Central memory CD4-positive, alpha-beta T cell (primary cell): ENCODE measurements at places on chromosomes 13 and 19.

DNA sequence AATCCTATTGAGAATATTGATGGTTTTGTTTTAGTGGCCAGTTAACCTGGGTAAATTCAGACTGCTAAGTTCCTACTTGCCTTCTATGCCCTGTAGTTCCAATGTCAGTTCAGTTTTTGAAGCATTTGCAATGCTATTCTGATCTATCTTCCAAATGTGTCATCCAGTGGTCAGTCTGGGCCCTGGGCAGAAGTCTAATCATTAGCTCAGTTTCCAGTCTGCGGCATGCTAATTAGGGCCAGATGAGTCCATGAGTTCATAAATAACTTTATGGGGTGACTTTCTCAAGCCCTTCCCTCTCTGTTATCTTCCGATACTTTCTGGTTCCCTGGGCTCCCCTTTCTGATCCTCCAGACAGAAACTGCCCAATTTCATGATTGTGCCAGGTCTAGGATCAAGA lies 32.7 kb downstream of the FAM187B start:
- no peak for DNase-seq

- no peak for DNase-seq
Observed at GRCh38 chr13:42396901-42397655, 125.1 kb downstream of the AKAP11 start.

- DNase-seq = no peak
Observed at GRCh38 chr13:89748716-89749115, 1598.8 kb upstream of the MIR17HG start.

- peak; percentile 66 for DNase-seq
Observed at GRCh38 chr19:54164369-54165068, 5.0 kb upstream of the LENG1 start.

DNA sequence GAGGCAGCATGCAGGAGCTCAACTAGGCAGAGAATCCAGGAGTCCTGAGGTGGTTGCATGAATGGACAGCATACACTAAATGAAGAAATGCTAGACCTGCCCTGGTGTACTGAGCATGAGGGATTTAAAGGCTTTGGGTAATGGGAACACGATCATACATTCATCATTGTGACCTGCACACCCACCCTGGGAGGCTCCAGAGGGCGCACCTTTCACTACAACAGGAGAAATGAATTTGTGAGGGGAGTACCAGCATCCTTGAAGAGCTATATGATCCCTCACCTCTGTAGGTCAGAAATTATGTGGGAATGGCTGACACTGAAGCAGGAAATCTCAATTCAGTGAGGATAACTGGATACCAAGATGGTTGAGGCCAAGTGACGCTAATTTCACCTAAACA lies 8.9 kb downstream of the KLK2 start:
- no peak for DNase-seq

DNA sequence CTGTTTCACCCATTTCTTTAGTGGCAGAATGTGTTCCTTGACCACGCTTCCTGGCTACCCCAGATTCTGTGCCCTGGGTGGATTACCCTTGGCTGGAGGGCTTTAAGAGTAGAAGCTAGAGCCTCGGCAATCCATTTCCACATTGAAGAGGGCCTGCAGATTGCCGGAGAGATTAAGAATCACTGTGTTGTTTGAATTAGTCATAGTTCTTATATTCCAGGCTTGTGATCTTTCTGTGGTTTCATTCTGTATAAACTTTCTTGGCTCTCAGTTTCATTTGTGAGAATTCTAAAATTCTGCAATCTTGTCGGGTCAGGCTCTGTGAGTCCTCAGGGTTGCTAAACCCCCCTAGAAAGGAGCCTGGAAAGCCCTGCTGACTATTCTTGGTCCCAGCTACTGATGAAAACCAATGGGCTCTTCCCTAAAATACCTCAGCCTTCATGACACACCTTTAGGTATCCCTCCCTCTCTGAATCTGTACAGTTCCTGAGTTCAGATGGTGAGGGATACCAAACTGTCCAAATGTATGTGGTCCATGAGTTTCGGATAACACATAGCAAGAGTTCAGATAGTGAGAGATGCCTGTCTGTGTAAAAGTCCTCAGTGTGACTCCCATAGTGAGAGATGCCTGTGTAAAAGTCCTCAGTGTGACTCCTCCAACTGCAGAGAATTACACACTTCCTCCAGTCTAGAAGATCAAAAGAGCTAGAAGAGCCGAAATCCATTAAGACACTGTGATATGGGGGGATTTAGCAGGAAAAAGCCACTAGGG lies 4.3 kb downstream of the PHF11 start:
- DNase-seq = no peak

GRCh38 chr13:44974056-44974793 lies 15.0 kb downstream of the NUFIP1 start:
- DNase-seq = no peak

- DNase-seq = no peak
Observed at GRCh38 chr19:47661611-47662010, 51.6 kb upstream of the EHD2 start.

- DNase-seq = no peak
Observed at GRCh38 chr19:7718668-7719067, 13.2 kb downstream of the CLEC4G start.

DNA sequence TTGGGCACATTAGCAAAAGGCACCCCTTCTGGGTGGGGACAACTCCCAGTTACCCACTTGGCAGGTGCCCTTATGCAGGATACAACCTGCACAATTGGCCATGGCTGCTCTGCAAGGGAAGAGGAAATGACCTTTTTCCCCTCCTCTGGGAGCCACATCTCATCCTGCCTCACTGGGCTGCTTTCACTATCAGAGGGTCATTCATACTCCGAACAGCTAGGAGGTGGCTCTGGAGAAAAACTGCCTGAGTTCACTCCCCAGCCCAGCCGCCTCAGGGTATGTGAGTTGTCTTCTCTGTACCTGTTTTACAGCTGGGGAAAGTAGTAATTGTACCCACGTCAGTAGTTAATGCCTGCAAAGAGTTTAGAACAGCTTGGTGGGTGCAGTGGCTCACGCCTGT lies 7.1 kb upstream of the ACTN4 start:
- no peak for DNase-seq

GRCh38 chr13:98796798-98797197 lies 44.3 kb upstream of the SLC15A1 start:
- no peak for DNase-seq

GRCh38 chr19:17125062-17125727 lies 49.6 kb downstream of the MYO9B start:
- DNase-seq = peak; percentile 77

GRCh38 chr19:46967578-46968032 lies 52.0 kb upstream of the NPAS1 start:
- peak; percentile 37 for DNase-seq

DNA sequence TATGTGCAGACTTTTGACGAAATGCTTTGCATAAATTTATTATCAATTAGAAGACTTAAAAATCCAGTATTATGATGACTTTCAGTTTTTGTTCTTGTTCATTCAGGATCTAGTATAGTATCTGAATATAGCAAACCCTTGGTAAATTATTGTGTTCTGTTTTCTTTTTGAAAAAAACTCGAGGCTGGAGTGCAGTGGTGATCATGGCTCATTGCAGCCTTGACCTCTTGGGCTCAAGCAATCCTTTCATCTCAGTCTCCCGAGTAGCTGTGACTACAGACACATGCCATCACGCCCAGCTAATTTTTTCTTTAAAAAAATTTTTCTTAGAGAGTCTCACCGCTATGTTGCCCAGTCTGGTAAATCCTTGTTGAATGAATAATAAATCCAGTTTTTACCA lies 4.6 kb downstream of the FARP1 start:
- no peak for DNase-seq

GRCh38 chr19:40611096-40611495 lies 9.9 kb downstream of the LTBP4 start:
- DNase-seq = peak; percentile 48
